Fibroblast of skin of right quadriceps (primary cell): ENCODE measurements at places on chromosomes 12 and 14.

DNA sequence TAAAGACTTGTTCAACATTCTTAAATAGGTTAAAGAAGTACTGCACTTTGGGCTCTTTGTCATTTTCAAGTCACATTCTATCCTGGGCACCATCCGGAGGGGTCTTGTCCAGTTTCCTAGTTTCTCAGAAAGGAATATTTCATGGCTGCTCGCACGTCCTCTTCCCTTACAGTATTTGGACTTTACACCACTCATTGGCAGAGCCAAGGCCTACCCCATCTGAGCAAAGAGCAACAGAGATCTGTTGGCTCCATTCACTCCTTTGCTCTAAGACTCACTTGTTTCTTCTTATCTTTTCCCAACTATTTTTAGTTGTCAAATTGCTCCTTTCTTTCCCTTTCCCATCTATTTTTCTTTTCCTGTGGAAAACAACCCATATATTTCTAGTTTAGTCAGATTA lies 118.2 kb downstream of the CRADD start:
- no peak for DNase-seq

DNA sequence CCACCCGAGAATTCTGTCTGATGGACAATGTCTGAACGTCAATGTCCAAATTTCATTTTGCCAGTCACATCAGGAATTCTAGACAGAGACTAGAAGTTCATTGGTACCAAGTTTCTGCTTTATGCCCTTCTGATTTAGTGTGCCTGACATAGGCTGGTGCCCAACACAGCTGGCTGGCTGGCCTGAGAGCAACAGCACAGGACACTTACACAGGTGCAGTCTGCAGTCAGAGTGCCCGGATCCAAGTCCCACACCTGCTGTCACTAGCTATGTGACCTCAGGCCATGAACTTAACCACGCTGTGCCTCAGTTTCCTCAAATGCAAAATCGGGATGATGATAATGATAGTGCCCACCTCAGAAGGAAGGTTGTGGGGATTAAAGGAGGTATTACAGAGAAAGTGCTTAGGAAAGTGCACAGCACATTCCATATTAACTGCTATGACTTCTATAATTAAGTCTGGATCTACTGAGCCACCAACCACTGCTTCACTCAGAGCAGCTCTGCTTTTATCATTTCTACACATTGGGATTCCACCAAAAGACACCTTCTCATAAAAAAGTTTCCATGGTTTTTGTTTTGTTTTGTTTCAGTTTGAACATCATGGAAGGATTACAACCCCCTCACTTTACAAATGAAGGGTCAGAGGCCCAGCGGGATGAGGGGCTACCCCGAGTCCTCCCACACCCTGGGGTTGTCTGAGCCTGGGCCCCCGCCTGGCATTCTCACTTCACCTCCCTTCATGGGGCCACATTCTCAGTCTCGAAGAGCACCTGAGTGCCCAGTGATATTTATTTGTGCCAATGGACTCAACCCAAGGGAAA lies 168.8 kb upstream of the BCL2L14 start:
- no peak for DNase-seq

- peak; percentile 97 for DNase-seq
Measured at GRCh38 chr14:68779761-68780323, 13.0 kb downstream of the ZFP36L1 start.

DNA sequence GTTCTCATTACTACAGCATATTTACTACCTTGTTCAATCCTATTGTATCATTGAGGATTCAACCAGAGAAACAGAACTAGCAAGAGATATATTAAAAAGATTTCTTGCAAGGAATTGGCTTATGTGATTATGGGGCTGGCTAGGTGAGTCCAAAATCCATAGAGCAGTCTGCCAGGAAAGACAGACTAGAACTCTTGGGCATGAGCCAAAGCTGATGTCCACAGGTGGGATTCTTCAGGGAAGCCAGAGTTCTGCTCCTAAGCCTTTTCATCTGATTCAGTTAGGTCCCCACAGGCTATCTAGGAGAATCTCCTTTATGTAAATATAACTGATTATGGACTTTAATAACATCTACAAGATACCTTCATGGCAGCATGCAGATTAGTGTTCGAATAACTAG lies 26.0 kb downstream of the PELI2 start:
- no peak for DNase-seq

- DNase-seq = no peak
Measured at GRCh38 chr14:92502541-92503286, 10.9 kb upstream of the RIN3 start.

DNA sequence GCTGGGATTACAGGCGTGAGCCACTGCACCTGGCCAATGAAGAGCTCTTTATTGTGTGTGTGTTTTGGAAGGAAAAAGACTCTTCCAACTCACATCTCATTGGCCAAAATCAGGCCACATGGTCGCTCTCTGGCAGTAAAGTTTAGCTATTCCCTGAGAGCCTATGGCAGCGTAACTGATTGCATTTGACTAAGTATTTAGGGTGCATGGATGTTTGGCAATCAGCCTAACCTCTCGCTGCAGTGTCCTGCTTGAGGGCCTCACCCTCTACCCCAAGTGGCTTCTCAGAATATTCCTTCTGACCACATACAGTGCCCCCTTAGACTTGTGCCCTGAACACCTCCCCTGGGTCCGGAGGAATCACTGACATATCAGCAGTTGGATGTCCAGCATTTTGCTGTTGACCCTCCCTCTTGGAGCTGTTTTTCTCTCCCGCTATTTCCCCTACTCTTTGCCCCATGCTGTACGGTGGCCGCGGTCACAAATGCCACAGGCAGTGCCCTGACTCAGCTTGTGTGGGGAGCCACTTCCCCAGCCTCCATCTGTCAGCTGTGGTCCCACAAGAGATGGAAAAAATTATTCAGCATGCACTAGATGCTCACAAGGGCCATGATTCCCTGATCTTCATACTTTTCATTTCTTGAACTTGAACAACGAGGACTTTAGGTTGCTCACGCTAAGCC lies 9.5 kb downstream of the PHETA1 start:
- DNase-seq = no peak

DNA sequence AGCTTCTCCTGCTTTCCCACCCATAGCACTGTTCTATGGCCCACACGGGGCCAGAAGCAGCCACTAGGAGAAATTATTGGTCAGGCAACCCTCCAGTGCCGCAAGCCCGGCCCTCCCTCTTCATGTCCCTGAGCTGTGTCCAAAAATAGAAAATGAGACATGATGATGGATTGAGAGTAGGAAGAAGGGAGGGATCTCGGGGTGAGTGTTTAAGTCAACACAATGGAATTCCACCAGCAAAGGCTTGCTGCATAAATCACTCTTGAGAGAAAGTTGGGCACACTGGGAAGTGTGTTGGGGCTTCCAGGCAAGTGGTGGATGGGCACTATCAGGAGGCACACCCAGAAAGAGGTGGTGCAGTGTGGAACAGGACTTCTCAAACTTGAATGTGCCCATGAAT lies 94.2 kb downstream of the LLPH start:
- peak; percentile 99 for DNase-seq

- DNase-seq = no peak
Measured at GRCh38 chr12:46450279-46450748, 77.7 kb upstream of the SLC38A2 start.

DNA sequence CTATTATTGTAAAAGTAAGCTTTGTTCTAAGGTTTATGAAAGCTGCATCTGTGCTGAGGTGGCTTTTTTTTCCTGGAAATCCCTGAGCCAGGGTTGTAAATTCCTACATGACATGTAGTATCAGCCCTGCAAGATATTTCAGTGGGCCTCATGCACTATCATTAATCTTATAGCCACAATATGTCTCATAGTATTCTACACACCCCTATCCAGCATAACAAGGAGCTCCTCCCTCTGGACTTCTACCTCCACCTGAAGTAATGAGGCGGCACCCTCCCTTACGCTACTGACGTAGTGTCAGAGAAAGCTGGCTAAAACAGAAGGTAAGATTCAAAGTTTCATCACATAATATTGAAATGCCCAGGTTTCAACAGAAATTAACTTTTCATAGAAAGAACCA lies 35.5 kb downstream of the SLC5A8 start:
- DNase-seq = no peak
